Activated CD4-positive, alpha-beta T cell treated with anti-CD3 and anti-CD28 coated beads, Interleukin-2, amount 50 U/mL, for 4 hours (primary cell): ENCODE measurements at places on chromosomes 5 and 9.

DNA sequence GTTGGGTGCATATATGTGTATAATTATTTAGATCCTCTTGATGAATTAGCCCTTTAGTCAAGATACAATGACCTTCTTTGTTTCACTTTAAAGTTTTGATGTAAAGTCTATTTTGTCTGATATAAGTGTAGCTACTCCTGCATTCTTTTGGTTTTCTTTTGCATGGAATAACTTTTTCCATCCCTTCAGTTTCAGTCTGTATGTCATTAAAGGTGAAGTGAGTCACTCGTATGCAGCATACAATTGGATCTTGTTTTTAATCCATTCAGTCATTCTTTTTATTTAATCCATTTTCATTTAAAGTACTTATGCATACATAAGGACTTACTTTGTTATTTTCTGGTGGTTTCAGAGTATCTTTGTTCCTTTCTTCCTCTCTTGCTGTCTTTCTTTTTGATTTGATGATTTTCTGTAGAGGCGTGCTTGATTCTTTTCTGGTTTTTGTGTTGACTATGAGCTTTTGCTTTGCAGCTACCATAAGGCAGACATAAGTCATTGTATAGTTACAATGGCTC lies 36.3 kb upstream of the FAM120A start:
- DNase-seq = no peak

DNA sequence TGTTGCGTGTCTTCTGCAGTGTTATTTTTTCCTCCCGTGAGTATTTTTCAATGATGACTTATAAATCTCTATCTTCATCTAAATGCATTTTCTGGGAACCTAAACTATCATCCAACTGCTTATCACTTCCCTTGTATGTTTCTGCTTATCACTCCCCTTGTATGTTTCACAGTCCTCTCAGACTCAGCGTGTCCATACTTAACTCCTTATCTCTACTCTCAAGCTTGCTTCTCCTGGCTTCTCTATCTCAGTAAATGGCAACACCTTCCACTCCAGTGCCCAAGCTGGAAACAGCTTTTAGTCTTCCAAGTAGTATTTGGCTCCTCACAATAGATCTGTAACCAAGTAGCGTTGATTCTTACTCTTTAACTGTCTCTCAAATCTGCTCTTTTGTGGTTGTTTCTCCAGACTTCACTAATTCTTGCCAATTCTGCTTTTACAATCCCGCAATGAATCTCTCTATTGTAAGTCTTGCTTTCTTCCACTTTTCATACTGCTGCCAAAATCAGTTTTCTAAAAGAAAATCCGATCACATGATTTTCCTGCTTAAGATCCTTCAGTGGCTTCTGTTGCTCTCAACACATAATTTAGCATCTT lies 33.8 kb upstream of the TXNDC8 start:
- DNase-seq = no peak

DNA sequence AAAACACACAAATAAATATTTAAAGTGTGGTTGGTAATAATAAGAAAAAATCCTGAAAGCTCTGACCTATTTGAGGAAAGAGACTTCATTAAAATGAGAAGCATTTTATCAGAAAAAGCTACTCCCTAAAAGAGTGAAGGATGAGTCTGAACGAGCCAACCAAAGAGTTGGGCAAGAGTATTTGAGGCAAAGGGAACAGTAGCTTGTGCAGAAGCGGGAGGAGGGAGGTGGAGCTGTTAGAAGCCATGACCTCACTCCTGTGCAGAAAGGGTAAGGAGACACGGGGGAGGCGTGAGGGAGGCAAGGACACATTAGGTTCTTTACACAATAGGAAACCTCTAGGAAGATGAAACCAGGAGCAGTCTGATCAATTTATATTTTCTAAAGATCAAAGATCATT lies 29.4 kb downstream of the SH3RF2 start:
- DNase-seq = no peak

DNA sequence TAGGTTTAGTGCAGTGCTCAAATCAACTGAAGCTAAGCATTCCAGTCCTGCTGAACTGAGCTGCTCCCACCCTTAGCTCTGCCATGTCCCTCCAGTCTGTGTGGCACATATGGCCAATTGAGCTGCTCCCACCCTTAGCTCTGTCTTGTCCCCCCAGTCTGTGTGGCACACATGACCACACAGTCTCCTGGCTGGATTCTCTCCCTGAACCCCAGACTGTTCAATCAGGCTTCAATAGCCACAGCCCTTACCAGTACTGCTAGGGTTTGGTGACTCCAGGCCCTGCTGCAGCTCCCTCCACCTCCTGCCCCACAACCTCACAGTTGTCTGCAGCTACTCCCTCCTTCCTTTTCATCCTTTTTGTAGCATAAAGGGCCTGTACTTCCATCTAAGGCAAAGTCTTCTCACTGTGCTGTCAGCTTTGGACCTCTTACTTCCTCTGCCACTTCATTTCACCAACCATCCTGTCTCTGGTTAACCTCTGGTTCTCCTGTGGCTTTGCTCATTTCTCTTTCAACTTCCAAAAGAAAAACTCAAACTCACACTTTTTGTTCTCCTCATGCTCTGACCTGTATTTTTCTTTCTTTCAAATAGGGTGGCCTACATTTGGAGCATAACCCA lies 50.8 kb downstream of the ADAMTS12 start:
- no peak for DNase-seq

DNA sequence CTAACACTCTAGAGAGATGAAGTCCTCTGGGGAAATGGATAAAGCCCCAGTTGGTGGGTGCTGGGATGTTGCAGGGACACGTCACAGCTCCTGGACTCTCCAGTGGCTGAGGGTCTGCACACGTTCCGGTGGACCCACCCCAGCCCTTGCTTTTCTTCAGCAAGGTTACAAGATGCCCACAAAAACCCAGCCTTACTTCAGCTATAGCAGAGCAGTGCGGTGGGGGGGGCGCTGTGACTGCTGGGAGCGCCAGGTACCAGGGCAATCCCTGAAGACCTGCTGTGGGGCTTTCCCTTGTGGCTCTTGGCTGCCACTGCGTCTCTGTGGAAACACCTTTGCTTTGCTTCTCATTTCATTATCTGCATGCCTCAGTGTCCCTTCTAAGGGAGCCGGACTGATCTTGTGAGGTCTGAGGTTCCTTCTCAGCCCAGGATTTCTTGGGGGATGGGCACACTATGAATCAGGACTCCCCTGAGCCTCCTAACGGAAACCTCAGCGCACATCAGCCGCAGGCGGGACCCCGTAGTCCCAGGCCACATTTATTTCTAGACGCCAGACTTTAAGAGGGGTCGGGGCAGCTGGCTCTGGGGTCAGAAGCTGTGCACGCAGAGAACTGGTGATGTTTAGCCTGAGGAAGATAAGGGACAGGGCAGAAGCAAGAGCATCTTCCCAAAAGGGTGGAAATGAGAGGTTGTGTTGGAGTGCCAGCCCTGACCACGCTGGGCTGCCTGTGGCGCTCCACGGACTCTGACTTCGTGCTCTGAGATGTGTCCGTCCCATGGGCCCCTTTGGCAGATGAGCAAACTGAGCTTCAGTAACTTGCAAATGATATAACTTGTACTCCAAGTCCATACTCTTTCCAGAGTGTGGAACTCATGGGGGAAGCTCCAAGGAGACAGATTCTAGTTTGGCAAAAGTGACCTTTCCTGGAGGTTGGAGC lies 106.8 kb downstream of the WNK2 start:
- DNase-seq = no peak

DNA sequence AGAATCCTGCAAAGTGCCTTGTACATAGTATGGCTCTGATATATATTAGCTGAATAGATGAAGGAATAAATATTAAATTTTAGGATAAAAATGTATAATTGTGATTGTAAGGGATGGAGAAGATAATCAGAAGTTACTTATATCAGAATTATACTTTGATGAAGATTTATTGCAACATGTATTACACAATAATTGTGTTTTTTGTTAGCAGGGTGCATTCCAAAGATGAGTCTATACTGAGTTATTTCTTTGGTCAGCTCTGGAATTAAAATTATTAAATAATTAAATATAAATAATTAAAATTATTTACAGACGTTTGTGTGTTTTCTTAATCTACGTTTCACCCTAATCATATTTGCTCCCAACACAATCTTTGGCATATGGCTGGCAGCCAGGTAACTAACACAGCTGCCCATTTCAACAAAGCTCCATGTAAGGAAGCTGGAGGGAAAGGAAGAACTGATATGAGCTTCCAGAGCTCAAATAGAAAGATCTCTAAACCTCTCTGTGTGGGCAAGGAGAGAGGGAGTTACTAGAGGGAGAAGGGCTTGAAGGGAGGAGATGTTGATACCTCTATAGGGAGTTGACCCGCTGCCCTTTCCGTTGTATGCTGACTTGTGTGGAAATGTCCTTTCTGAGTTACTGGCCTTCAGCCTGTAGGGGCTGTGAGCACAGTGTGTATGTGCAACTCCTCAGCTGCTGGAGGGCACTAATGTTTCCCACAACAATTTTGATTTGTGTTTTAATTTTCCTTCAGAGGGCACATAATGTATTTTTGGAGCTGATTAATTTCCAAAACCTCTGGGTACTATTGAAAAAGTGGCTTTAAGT lies 403.4 kb downstream of the MAN2A1 start:
- no peak for DNase-seq
